ENCODE measurements at places on chromosomes 3 and 15.

DNA sequence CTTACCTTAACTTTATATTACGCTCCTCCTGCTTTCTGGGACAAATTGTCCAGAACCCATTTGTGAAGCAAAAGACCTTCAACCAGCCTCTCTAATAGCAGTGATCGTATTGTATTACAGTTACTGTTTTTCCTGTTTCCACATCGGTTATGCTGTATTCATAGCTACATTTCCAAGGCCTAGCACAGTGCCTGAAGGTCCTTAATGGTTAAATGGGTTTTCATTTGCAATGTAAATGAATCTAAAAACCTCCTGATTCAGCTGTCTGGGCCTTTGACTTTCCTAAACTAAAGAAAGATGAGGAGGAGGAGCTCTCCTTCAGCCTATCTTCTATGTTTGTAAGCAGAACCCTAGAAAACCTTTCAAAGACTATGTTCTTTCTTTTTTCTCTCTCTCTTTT is 99.1 kb downstream of the LRRC28 start:
- DNase-seq = no peak

GRCh38 chr15:31230630-31231485 is 95.8 kb upstream of the KLF13 start:
- no peak for DNase-seq

GRCh38 chr3:6326771-6327170 is 534.1 kb upstream of the GRM7 start:
- DNase-seq = no peak

DNA sequence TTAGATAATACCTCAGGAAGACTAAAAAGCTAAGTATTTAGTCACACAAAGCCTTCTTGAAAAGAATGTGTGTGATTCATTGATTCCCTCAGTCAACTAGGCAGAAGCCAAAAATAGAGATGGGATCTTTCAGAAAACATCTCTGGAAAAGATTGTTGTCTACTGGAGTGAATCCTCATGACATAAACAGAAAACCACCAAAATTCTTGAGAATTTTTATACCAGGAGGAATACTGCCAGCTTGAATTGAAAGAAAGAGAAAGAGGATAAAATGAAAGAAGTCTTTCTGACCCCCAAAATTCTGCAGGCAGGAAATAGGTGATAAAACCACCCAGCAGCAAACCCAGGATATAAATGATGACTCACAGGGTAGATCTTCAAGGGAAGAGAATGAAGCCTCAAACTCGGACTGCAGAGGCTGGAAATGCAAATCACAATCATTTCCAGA is 363.1 kb upstream of the PLSCR5 start:
- DNase-seq = no peak

GRCh38 chr3:194249323-194250097 is 101.6 kb downstream of the CPN2 start:
- no peak for DNase-seq

DNA sequence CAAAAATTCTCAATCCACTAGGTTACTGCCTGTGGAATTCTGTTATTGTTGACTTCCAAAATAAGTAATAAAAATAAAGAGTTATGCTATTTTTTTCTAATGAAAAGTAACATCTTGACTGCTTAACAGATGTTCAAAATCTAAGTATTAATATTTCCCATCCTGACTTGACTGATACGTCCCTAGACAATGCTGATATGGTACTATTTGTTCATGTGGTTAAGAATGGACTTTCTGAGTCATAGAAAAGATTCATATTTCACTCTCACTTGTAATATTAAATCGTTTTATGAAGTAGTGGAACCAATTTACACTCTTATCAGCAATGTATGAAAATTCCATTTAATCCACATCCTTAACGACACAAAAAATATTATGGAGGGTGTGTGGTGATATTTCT is 104.8 kb upstream of the PLSCR5 start:
- DNase-seq = no peak

DNA sequence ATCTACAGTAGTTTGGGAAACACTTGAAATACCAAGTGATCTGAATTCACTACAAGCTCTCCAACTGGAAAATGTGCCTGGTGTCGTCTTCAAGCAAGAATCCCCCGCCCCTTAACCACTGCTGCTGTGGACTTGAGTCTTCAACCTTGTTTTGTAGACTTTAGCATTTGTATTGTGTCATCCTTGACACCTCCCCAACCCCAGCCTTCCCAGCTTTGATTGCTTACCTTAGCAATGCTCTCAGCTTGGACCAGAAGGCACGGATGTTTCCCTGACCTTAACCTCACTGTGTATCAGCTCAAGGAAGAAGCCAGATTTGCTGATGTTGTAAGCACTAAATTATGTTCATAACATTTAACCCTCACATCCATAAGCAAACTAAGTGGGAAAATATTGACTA is 146.4 kb downstream of the IGF1R start:
- DNase-seq = no peak

DNA sequence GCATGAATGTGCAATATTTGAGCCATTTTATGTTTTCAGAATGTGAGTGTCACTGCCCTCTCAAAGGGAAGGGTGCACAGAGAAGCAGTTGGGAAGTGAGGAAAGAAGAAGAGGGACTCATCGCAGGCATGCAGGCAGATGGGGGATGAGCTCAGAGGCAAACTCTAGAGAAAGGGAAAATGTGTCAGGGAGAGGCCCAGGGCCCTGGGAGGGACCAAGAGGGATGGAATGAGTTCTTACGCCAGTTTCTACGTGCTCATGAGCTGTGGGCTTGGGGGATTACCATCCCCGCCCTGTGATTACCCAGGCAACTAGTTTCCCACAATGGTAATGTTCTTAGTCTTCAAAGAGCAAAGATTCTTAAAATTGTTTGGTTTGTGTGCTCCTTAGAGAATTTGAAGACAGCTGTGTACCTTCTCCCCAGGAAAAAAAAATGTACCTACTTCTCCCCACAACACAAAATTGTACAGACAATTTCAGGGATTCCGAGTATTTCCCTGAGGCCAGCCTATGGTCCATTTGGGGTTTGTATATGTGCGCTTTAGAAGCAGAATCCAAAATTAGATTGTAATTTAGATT is 17.8 kb downstream of the GCSAM start:
- no peak for DNase-seq

GRCh38 chr3:176430244-176431037 is 766.8 kb downstream of the TBL1XR1 start:
- DNase-seq = no peak

DNA sequence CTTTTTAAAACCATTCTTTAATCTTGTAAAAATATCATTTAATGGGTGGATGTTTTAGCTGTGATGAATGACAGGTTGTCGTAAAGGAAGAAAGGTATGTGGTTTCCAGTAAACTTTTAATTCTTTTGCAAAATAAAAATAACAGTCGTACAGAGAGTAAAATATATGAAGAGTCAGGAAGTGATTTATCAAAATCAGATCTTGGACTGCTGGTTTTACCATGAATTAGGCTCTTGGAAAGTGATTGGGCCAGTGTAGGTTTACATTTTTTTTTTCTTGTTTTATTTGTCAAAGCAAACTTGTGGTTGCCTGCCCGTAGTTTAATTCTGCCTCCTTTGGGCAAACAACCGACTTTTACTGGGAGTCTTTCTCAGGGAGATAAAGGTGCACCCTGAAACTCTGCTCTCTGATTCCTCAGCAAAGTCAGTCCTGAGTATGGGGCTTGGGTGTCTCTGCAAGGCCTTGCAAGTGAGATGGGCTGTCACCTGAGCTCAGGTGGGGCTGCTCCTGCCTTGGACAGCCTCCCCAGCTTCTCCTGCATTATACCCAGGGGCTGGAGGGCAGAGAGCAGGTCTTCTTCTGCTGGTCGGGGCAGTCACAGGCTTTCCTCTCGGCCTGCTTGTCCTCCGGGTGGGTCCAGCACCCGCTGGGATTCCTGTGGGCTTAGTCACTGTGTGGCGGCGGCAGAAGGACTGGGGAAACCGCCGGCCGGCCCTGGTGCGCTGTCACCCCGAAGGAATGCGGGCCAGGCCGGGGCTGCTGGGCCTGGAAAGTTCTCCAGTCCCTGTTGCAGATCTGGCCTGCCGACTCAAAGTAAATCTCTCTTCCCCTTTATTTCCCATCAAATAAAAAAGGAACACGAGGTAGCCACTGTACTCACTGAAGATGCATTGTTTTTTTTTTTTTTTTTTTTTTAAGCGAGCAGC is 79.0 kb downstream of the IGF1R start:
- peak; percentile 96 for DNase-seq

DNA sequence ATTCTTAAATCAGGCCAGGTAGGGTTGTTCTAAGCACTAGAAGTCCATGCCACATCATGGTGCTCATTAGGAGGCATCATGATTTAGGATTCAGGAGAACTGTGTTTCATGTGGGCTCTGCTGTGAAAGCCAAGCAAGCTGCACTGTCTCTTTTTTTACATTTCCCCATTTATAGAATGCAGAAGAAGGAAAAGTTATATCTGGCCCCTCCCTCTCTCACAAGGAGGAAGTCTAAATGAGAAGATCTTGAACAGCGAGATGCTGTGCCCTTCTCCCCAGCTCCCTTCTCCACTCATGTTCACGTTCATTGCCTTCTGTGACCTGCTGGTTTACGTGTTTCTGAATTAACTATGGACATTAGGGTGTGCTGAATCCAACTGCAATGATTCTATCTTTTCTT is 178.5 kb upstream of the RASGRP1 start:
- no peak for DNase-seq

DNA sequence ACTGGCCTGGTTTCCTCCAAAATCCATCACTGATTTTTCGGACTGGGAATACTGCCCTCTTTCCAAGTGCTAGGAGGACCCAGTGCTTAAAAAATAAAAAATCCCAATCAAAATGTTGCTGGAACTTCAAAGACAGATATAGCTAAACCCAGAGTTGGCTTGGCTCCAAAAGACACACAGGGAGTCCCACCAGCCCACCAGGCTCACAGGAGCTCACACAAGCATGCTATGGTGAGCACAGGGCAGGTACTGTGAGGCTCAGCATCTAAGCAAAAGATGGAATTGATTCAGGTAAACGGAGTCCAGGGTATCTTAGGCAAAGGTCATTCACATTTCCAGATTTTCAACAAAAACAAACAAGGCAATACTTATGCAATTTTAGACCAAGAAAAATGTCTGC is 3.7 kb downstream of the TRANK1 start:
- DNase-seq = no peak

GRCh38 chr3:18740631-18741583 is 315.8 kb upstream of the SATB1 start:
- no peak for DNase-seq

DNA sequence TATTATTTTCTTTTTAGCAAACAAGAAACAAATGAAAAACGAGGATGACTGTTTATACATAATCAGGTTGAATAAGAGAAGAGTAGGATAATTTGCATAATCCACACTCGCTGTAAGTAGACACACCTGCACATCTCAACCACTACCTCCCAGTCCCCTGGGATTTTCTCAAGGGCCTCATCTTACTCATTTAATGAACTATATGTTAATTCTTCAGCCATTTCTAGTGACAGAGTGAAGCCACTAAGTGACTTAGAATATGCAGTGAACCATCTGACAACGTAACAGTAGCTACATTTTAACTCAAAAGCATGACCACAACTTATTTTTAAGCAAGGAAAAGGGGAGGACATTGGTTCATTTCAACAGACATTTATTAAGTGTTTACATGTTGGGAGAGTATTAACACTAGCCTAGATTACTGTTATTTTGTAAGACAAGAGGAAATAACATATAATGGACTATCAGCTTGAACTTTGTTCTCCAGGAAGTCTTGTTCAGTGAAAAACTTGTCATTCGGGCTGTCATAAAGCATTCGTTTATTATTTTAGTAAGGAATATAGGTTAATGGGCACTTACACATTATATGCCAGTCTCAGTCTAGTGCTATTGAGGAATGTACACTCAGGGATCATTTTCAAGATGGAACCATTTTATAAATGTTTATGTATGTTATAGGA is 173.0 kb upstream of the ROBO2 start:
- DNase-seq = no peak

DNA sequence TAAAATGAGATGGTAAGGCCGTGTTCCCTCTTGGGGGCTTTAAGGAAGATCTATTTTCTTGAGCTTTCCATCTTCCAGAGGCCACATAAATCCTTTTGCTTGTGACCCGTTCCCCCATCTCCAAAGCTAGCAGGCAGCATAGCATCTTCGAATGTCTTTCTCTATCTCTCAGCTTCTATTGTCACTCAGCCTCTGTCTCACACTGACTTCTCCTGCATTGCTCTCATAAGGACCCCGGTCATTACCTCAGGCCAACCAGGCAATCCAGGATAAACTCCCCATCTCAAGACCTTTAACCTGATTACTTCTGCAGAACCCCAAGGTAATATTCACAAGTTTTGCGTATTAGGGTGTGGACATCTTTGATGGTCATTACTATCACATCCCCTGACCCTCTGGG is 250.3 kb upstream of the SOX2 start:
- no peak for DNase-seq

- no peak for DNase-seq
Observed at GRCh38 chr3:184874709-184875644, 63.0 kb downstream of the VPS8 start.

GRCh38 chr3:158727206-158728060 is 4.8 kb downstream of the RARRES1 start:
- no peak for DNase-seq

- no peak for DNase-seq
Observed at GRCh38 chr15:87680208-87680607, 576.3 kb downstream of the NTRK3 start.

DNA sequence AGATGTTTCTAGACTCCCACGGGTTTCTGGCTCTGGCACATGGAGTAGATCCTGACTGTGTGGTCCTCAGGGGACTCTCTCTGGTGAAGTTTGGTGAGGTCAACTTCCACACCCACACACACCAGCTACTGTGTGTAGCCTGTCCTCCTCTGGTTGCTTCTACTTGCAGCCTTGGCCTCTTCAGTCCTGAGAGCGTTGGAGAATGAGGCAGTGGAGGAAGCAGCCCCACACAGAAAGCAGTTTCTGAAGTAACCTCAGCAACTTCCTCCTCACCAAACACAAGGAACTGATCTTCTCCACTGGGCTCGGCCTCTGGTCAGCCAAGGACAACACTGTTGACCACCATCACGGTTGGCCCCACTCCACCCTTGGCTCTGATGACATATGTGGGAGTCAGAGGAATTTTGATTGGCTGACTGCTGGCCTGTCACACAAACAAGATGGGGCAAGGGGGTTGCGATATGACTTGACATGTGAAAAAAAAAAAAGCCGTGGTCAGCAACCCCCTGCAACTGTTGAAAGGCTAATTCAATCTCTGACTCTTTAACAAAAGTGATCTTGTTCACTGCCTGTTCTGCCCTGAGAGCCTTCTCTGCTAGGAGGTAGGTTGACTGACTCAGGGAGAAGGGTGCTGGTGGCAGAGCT is 19.6 kb downstream of the CD86 start:
- DNase-seq = peak; percentile 86

DNA sequence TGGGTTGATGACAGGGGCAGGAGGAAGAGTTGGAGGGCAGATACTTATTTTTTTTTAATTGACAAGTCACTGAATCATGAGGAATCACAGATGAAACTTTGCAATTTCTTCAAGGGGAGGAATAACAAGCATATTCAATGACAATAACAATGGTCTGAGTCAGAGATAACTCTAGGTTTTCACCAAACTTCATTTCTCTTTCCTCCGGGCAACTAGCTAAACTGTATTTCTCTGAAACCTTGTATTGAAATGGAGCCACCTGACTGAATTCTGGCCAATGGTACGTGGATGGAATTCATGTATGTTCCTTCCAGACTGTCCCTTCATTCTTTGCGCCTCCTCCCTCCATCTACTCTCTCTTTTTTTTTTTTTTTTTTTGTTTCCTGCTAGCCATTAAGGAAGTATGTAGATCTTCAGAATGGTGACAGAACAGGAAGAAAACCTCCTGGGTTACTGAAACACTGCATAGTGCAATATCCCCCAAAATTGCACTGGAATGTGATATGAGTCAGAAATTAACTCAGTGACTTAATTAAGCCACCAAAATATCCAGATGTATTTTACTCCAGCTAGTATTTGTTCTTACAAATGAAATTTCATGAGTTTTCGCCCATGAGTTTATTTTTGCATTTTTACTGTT is 495.4 kb downstream of the OTOL1 start:
- no peak for DNase-seq
